ENCODE measurements at places on chromosomes 5 and 9.

GRCh38 chr5:58365791-58366190, 94.1 kb downstream of the PLK2 start:
- DNase-seq = no peak

- DNase-seq = no peak
These were observed 24.4 kb downstream of the BHMT start for GRCh38 chr5:79135790-79136553.

- DNase-seq = no peak
These were observed 233.8 kb upstream of the TMEM161B start for GRCh38 chr5:88502179-88503040.

DNA sequence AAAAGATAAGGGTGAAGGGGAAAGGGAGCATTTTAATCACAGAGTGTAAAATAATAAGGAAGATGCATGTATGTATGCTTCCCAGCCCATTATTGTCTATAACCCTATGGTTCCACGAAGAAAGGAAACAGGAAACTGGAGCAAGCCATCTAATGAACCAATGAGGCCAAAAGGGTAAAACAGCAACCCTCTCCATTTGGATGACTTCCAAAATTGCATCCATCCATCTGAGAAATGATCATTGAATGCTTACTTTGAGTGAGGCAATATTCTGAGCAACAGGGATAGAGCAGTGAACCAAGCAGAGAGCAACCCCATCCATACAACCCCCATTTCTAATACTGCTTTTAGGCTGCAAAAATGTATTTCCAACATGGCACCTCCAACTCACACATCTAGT, 46.9 kb downstream of the ARL15 start:
- no peak for DNase-seq

- DNase-seq = no peak
These were observed 199.6 kb downstream of the CRB2 start for GRCh38 chr9:123555646-123556045.

DNA sequence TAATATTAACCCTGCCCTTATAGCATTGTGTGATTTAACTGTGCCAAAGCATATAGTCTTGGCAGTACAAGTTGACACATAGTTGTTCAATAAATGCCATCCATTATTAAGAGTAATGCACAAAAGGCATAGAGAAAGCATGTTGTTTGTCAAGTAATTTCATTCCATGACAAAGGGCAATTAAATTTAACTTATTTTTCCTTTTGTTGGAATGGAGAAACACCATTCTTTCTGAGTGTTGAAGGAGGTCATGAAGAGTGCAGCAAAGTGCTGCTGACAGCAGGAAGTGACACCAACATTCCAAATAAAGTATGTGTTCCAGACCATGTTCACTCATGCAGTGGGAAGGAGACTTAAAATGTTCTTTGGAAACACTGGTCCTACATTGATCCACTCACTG, 29.1 kb downstream of the ANKDD1B start:
- no peak for DNase-seq

DNA sequence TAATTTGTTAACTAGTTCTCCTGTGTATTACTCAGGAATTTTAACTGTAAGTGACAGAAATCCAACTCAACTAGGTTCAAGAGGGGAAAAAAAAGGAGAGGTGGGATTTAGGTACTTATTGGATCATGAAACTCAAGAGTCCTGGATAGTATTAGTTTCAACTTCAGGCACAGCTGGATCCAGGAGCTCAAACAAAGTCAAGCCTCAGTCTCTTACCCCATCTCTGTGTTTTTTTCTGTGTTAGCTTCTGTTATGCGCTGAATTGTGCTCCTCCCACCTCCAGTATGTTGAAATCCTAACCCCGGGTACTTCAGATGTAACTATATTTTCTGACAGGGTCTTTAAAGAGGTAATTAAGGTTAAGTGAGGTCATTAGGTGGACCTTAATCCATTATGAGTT, 53.5 kb downstream of the SMIM23 start:
- no peak for DNase-seq

- DNase-seq = no peak
These were observed 31.0 kb downstream of the SLC9A3 start for GRCh38 chr5:493119-493701.

- no peak for DNase-seq
These were observed 27.2 kb upstream of the SLC36A2 start for GRCh38 chr5:151374539-151374938.

DNA sequence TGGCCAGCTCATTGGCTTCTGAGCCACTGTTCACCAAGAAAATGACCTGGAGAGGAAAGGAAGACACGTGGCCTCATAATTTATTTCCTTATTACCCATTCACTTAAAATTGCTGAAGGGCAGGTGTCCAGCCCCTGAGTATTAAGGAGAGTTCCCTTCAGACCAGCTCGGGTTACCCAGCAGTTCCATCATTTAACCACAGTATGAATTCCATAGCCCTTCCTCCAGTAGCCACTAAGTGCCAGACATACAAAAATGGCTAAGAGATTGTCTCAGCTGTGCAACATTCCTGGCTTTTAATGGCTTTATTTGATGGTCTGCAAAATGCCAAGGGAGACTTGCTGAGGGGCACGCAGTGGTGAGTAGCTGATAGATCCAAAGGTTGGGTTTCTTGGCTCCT, 12.5 kb downstream of the AGXT2 start:
- DNase-seq = no peak

GRCh38 chr5:129664336-129664937, 83.5 kb upstream of the MINAR2 start:
- DNase-seq = peak; percentile 28

DNA sequence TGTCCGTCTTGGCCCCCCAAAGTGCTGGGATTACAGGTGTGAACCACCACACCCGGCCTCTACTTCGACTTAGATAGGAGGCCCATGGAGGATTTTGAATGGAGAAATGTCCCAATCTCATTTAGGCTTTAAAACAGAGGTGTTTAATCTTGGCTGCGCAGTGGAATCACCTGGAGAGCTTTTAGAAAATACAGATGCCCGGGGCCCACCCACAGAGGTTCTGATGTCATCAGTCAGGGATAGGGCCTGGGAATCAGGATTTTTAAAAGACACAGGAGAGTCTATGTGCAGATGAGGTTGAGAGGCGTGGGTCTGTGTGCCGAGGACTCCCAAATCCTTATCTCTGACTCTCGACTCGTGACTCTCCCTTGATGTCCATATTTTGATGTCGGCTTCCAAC, 124.0 kb upstream of the BOD1 start:
- DNase-seq = no peak

- no peak for DNase-seq
These were observed 421.1 kb upstream of the FTMT start for GRCh38 chr5:121430538-121430937.

DNA sequence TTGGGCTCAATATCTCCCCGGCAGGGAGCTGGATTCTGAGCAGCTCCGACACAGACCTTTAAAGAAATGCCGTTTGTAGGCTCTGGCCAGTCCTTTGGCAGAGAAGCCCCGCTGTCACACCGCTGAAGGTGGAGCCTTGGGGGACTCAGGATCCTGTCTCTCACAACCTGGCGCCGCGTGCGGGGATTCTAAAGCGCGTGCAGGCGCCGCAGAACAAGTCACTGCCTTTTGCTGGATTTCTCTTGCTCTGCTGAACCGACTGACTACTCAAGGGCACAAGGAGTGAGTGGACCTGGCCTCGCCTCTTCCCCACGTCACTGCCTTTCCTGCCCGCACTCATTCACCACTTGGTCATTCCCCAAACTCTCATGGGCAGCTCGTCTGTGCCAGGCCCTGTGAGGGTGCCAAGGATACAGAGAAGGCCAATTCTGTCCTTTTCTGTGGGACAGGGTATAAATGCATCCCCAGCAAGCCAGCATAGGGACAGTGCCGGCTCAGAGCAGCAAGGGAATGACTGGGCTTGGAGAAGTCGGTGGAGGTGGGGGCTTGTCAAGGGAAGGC, 69.3 kb downstream of the CRB2 start:
- no peak for DNase-seq

- DNase-seq = no peak
These were observed 43.3 kb upstream of the TJP2 start for GRCh38 chr9:69130456-69131441.

- DNase-seq = no peak
These were observed 2.2 kb downstream of the DCP2 start for GRCh38 chr5:112978836-112979235.

DNA sequence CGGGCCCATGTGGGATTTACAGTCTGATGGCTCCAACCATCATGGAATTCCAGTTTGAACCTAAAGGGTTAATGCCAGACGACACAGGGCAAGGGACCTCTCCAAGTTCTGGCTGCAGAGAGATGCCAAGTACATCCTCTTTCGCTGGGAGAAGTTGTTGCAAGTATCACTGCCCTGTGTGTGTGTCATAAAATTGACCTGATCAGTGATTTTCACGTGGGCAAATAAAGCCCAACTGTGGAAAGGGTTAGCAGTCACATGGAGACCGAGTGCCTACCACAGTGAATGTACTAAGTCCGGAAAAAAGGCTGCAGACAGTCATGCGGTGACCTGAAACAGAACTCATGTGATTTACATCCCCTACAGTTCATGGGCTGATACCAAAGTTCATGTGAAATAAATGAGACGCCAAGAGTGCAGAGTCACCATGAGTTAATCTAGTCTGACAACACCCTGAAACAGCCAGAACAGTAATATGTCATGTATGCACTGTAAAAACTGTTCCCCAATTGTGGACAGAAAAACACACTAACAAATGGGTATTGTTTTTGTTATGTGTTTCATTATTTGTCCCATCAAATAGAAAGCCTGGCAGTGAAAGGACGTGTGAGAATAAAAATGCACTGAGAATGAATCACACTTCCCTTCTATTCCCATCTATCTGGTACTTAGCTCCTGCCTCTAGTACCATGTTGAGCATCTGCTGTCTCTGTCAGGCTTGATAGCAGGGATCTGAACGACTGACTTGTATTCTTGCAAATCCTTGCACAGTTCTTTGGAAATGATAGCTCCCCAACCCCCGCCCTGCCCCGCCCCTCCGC, 115.7 kb downstream of the SUSD1 start:
- no peak for DNase-seq
